Skin of body (tissue), 3 donors: ENCODE measurements at places on chromosomes 16 and 17. TPM values are rescaled to one million over a fixed set of nuclear protein-coding genes. Genes with fewer than 3 reads are reported as not detected.

DNA sequence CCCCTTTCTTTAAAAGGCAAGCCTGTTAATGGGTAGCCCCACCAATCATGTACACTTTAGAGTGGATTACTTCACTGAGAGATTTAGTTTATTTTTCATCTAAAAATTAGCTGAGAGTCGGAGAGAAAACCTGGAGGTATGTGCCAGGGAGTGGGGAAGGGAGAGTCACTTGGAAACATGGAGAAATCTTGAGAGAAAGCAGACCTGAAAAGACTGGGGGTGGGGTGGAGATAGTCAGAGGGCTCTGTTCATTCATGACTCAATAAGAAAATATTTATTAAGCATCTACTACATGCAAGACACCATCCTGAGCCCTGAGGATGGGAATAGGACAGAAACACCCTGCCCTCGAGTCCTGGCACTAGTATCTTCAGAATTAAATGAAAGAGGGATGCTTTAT, 27.4 kb upstream of the RCVRN start:
- no peak for DNase-seq

DNA sequence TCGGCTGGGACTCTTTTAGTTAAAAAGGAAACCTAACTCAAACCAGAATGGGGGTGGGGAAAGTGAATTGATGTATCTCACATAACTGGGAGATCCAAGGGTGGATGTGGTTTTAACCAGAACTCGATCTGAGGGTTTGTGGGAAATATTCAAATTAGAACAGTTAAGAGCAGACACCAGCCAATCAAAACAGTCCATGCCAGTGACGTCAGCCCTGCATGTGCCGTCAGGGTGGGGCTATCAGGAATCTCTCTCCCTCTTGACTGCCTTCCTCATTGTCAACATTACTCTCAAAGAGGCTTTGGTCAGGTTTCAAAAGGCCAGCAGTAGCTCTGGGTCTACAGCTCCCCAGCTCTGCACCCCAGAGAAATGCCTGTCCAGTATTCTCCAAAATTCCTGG, 94.2 kb upstream of the HSBP1 start:
- no peak for DNase-seq

DNA sequence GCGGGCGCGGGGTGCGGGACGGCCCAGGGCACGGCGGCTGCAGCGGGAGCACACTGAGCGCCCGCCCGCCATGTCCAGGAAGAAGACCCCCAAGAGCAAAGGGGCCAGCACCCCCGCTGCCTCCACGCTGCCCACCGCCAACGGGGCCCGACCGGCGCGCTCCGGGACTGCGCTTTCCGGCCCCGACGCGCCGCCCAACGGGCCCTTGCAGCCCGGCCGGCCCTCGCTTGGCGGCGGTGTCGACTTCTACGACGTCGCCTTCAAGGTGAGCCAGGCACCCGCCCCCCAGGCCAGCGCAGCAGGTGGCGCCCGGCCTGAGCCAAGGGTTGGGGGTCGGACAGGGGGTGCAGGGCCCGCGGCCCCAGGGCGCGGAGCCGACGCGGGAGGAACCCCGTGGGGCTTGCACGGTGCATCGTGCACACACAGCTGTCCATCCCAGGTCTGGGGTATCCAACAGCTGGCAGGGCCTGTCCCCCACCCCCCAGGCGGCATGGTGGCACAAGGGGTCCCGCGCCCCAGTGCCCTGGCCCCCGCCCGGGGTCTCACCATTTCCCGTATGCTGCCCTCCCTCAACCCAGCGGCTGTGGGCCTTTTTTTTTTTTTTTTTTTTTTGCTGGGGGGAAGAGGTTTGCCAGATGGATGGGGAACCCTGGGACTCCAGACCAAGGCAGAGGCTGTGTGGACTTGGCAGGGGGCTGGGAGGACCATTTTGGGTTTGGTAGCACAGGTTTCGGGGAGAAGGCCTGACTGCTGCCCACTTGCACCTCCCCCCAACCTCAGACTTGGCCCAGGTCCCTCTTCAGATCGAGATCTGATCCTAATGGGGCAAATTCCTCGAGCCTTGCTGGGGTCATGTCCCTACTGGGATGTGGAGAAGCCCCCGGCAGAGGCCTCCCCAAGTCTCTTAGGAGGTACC, 547 bp downstream of the RAB26 start:
- DNase-seq = no peak

Gene CCL8
- total RNA-seq = 3.1 TPM
